ENCODE measurements at places on chromosomes 3 and 15.

DNA sequence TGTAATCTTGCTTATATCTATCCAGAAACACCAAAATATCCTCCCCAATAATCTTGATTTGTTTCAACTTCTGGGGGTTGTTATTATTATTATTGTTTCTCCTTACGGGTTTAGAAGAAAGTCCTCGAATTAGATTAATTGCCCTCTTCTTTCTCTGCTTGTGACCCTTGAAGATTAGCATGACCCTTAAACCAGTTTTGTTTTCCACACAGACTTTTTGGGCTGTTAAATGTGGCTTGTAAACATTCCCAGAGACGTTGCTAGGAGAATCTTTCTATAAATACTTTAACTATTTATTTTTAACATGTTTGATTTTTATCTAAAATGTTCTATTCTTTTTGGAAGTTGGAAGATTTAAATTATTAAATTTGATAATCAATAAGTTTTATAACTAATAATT, 4.3 kb upstream of the SUCNR1 start:
- no peak overlapping the region for H3K27ac ChIP-seq
- H3K4me1 ChIP-seq = no peaks in the 10 kb centered on the region
- DNase-seq = no peak
- no peak overlapping the region for H3K4me3 ChIP-seq

DNA sequence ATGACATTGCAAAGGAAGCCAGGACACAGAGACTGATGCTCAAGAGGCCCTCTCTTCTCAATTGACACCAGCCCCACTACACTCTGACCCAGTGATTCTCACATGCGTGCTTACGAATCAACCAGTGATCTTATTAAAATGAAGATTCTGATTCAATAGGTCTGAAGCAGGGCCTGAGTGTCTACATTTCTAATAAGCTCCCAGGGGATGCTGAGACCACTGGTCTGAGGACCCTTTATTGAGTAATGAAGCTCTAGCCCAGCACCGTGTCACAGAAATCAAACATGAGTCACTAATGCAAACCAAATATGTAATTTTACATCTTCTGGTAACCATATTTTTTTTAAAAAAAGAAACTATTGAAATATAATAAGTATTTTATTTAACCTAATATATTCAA, 689.1 kb upstream of the LMCD1 start:
- H3K27ac ChIP-seq = no peak overlapping the region
- H3K27me3 ChIP-seq = no peaks in the 10 kb centered on the region
- no peak overlapping the region for H3K4me3 ChIP-seq

DNA sequence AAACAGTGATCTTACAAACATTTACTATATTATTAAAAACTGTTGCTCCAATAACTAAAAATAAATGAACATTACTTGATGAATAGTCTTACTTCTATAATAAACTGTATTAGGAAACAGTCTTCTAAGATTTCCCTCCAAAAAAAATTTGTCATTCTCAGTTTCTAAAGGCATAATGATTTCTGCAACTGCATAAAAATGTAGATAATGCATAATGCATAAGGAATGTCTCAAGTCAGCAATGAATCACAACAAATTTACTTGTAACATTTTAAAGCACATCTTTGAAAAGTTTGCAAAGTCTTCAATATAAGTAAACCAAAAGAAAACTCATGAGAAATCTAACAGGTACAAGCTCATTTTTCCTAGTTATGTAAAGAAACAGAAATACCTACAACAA, 113.5 kb downstream of the VPS13C start:
- DNase-seq = no peak
- H3K36me3 ChIP-seq = no peaks in the 10 kb centered on the region
- H3K4me1 ChIP-seq = no peaks in the 10 kb centered on the region
- H3K27me3 ChIP-seq = no peaks in the 10 kb centered on the region

GRCh38 chr3:23915537-23916108, 1.2 kb downstream of the NKIRAS1 start:
- H3K27ac ChIP-seq = no peak overlapping the region
- DNase-seq = no peak
- H3K4me3 ChIP-seq = peak overlapping the region; percentile 61
- H3K27me3 ChIP-seq = no peaks in the 10 kb centered on the region

DNA sequence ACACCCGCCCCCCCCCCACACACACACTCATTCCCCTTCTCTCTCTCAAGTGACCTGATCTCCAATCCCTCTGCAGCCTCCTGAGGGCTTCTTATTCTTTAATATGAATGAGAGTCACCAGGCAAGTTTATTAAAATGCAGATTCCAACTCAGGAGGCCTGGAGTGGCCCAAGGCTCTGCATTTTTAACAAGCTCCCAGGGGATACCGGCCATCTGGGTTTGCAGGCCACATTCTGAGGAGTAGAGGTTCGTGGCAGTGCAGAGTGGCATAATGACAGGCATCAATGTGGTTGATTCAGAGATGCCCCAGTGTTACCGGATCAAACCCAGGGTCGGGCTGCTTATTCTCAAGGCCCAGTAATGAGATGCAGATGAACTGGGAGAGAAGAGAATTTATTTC, 18.9 kb downstream of the EIF1B start:
- H3K4me1 ChIP-seq = no peaks in the 10 kb centered on the region
- H3K36me3 ChIP-seq = no peaks in the 10 kb centered on the region
- DNase-seq = no peak
- H3K27ac ChIP-seq = no peak overlapping the region

All from prostate gland (tissue), 2 donors.